ENCODE measurements at places on chromosomes 4 and X.
A peak's percentile ranks its signal among the peaks of the same experiment; 100 is the strongest.

DNA sequence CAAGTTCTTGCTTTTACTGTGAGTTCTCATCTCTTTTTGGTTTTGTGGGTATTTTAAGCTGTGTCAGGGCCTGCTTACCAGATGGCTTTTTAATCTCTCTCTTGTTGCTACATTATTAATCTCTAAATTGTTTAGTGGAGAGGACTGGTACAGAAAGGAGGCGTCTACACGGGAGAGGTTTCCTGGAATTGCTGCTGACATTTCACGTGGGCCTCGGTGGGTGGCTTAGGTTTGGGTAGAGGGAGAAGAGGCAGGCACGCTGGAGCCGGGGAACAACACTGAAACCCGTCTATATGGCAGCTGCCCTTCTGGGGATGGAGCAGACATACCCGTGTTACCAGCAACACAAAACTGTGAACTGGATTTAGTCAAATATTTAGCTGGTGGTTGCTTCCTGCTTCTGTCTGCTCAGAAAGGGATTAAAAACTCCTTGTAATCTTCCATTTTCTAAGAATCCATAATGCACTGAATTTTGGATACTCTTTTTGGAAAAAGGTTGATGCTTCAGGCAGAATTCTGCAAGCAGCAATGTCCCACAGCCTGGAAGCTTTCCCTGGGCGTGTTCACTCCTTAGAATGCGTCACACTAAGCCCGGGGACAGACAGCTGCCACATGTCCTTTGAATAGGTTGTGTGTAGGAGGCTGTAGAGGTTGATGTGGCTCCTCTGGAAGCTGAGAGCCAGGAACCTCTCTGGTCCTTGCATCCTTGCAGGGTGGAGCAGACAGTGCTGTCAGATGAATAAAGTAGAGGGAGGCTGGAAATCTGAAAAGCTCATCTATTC, 199.8 kb upstream of the GATB start:
- DNase-seq: no peak

- no peak for DNase-seq
Measured at GRCh38 chr4:13515268-13515667, 29.0 kb downstream of the NKX3-2 start.

DNA sequence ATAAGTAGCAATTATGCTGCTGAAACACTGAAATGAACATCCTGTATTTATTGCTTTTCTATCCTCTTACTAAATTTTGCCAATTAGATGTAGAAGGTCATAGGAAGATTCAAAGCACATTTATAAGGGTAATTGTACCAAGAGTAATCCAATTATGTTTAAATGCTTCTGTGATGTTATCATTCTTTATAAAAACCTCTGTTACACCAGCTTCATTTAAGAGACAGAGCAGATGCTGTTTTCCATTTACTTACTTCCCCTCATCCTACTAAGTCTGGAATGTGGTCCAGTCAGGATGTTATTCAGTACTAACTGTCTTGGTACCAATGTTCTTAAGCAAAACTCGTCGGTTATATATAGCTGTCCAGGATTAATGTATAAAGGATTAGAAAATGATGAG, 539.6 kb downstream of the PDHA2 start:
- no peak for DNase-seq

- no peak for DNase-seq
Measured at GRCh38 chr4:98542011-98542410, 116.4 kb downstream of the TSPAN5 start.

GRCh38 chr4:31084806-31085416, 364.7 kb downstream of the PCDH7 start:
- DNase-seq: no peak

- no peak for DNase-seq
Measured at GRCh38 chr4:72323227-72323626, 245.8 kb downstream of the ADAMTS3 start.

DNA sequence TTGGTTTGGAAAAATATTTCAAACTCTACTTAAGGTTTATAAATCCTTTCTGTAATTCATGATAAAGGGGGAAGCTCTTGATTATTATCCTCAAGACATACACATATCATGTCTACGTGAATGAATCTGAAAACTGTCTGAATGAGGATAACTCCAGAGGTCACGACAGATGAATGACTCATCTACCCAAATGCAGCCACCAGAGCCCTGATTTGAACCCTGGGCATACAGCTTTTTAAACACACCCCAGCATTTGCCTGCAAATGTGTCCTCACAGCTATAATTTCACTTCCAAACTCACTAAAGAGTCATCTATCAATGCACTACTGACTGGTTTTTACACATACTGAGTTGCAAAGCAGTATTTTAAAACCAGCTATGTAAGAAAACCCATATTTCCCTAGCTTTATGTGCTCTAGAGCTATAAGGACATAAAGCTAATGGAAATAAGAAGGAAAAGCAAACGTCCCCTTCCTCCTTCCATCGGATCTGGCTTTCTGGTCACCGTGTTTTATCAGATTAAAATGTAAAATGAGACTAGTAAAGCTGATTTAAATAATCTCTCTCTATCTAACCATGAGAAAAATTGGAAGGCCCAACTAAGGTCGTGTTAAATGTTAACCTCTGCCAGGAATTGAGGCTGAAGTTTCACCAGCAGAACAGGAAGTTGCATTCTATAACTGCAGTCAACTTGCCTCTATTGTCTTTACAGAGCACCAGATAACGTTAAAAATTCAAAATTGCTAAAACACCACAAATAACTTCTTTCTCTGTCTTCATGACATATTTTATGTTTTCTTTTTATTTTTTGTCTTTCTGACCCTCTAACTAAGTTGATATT, 63.1 kb upstream of the SPP1 start:
- DNase-seq: no peak

DNA sequence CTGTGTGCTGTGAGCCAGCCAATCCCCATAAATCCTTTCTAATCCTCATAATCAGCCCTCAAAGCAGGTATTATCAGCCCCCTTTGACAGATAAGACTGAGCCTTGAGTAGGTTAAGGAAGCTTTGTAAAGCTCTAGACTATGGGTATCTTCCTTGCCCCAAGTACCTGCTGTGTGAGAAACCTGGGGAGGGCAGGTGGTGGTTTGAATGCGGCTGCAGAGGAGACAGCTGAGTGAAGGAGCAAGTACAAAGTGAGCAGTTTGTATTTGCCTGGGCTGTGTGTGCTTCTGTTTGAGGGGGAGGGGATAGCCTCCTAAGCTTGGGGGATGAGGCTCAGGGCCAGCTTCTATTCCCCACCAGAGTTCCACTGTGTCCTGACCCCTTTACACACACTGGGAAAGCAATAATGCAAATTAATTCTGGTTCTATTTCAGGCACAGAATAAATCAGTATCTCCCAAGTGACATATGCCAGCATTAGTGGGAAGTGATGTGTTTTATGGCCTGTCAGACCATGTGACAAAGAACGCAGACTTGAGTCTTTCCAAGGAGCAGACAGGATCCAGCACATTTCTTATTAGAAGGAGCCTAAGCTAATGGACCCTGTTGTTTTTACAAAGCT, 63.5 kb downstream of the EVC start:
- peak; percentile 83 for DNase-seq

DNA sequence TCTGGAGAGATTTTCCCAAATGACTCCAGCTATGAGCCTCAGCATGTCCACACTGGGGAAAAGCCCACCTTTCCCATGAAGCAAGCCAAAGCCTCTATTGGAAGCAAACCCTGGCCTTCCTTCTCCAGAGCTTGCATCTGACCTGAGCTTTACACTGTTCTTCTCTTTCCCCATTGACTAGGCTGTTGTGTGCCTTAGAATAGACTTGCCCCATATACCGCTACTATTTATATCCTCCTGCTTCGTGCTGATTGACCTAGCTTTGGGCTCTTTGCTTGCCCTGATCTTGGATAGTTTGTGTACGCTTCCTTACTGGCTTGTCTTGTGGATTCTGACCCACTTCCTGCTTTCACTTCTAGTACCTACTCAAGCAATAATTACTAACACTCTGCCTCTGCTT, 30.9 kb downstream of the FAM9B start:
- no peak for DNase-seq

DNA sequence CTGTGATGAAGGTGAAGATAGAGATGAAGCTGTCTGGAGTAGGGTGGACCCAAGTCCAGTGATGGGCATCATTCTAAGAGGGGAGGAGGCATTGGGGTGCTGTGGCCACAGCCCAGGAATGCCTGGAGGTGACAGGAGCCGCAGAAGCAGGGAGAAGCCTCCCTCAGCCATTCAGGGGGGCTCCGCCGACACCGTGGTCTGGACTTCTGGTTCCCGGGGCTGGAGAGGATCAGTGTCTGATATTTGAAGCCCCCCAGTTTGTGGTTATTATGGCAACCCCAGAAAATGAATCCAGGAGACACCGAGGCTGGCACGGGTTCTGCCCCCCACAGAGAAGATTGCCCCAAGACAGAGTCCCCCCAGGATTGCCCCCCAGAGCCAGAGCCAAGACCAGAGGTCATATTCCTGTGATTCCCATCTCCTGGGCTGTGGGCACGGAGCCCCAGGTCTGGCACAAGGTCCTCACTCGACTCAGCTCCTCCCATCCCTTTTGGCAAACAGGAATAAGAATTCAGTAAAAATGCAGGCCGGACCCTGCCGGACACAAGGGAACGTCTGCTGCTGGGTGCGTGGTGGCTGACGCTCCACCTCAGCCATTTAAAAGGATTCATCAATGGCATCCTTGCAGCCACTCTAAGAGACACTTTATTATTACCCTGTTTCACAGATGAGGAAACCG, 116.6 kb downstream of the CPZ start:
- no peak for DNase-seq

DNA sequence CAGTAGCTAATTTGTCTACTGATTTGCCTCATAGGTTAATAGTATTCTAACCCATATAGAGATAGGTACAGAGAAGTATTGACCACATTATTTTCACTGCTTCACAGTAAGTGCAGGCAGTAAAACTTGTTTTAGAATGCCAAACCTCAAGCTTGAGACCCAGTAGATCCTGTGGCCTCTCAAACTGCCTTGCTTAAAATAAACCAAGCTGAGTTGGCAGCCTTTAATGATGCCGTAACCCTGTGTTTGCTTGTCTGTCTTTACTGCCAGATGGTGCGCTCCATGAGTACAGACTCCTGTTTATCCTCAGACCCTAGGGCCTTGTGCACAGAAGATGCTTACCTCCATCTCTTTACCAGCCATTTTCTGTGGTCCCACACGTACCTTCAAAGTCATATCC, 50.8 kb downstream of the ANXA3 start:
- no peak for DNase-seq

- DNase-seq: no peak
Measured at GRCh38 chr4:173958445-173958844, 325.0 kb downstream of the FBXO8 start.

DNA sequence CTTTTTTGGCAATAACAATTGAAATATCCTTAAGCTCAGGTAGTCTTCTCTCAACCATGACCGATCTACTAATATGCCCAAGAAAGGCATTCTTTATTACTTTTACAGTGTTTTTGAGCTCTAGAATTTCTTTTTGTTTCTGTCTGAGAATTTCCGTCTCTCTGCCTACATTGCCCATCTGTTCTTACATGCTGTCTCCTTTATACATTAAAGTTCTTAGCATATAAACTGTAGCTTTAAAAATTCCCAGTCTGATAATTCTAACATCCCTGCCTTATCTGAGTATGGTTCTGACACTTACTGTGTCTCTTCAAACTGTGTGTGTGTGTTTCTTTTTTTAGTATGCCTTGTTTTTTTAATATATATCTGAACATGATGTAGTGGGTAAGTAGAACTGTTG, 658.1 kb downstream of the GRID2 start:
- no peak for DNase-seq

GRCh38 chr4:150023489-150023888, 54.8 kb upstream of the DCLK2 start:
- DNase-seq: no peak

DNA sequence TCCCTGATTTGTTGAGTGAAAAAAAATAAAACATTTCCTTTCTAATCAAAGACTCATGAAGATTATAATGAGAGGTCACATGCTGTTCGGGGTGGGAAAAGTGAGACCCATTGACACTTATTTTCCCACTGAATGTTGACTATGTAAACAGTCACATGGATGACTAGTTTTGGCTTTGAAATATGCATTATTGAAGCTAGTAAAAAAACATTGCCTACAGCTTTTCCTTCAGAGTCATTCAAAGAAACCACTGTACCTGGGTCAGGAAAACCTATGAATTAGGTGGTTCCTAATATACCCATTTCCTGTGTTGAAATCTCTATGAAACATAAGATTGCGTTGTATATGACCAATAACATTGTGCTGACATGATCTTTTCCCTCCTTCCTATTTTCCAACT, 251.2 kb downstream of the CFAP299 start:
- DNase-seq: no peak

DNA sequence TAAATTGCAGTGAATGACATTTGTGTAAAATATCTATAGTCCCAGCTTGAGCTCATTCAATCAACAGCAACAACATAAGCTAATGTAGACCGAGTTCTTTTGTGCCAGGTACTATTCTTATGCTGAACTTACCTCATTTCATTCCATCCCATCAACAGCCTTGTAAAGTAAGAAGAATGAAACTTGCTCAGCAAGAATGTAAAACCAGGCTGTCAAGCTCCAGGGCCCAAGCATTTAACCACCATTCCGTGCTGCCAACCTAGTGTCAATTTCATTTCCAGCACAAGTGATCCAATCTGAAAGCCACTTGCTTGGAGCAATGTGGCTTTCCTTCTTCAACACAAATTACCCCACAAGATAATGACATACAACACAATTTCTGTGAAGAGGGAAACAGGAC, 36.6 kb downstream of the RASSF6 start:
- peak; percentile 30 for DNase-seq

DNA sequence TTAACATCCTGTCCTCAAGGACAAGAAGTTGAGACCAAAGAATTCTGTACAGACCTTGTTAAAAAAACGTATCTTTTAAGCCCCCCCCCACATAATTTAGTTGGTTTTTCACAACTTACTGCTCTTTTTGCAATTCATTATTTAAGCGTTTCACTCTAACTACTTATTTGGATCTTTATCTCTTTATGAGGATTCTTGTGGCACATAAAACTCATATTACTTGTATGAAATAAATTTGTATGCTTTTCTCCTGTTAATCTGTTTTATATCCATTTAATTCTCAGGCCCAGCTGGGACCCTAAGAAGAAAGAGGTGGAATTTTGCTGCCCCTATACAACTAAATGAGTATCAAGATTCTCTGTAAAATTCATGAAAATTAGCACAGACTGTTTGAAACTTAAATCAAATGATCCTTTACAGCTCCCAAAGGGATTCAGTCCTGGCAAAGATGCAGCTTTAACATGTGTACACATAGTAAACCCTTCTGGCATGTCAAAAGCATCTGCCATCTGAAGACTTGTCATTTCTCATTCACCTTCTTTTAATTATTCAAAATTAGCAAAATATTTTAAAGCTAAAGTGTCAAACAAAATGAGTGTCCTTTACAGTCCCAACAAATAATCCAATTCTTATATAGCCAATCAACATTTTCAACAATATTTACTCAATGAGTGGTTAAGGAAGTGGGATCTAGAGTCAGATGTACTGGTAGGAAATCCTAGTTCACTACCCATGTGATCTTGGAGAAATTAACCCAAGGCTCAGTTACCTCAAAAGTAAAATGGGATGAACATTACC, 17.7 kb downstream of the ARAP2 start:
- no peak for DNase-seq

- DNase-seq: peak; percentile 28
Measured at GRCh38 chrX:2820136-2820771, 8.5 kb upstream of the GYG2 start.

All from mesendoderm (in vitro differentiated cells).